ENCODE measurements at places on chromosomes 6 and 20.
A peak's percentile ranks its signal among the peaks of the same experiment; 100 is the strongest.

- DNase-seq = peak; percentile 13
Measured at GRCh38 chr6:73560182-73560732, 39.4 kb upstream of the EEF1A1 start.

DNA sequence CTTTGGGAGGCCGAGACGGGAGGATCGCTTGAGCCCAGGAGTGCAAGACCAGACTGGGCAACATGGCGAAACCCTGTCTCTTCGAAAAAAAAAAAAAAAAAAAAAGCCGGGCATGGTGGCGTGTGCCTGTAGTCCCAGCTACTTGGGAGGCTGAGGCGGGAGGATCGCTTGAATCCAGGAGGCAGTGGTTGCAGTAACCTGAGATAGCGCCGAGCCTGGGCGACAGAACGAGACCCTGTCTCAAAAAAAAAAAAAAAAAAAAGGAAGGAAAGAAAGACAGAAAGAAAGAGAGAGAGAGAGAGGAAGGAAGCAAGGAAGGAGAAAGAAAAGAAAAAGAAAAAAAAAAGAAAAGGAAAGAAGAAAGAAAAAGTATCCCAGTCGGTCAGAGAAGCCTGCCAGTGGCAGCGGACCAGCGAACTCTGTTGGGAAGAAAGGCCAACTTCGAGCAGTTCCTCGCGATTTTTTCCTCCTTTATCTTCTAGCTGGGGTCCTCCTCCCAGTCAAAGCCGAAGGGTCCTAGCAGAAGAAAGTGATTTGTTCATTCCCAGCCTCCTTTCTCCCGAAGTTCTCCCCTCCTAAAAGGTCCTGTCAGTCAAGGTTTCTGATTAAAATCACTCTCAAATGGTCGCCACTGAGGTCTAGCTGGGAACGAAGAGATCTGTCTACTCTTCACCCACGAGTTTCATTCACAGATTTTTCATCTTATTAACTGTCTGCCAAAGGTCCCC is 2.4 kb upstream of the SYCP2L start:
- no peak for DNase-seq

DNA sequence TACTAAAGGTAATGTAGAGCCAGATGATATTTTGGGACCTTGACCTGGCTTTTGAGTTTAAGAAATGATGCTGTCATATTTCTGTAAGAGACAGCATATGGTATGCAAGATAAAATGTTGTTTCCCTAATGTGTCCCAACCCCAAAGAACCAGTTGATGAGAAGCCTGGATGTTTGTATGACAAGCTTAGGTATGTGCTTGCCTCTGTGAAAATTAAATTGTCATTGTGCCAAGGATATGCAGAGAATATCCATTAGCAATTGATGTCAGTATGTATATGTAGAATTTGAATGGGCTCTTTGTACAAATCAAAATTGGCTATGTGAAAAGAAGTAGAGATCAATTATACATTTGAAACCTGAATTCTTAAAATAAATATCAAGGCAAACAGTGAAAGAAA is 650.8 kb upstream of the EYS start:
- no peak for DNase-seq

GRCh38 chr6:166757232-166758135 is 130.4 kb upstream of the RPS6KA2 start:
- DNase-seq = no peak

- no peak for DNase-seq
Measured at GRCh38 chr6:77447254-77447653, 16.0 kb downstream of the HTR1B start.

- peak; percentile 20 for DNase-seq
Measured at GRCh38 chr6:8274226-8274625, 161.1 kb downstream of the SLC35B3 start.

GRCh38 chr6:111602481-111603011 is 3.1 kb downstream of the TRAF3IP2 start:
- DNase-seq = no peak

GRCh38 chr20:38843346-38843745 is 37.8 kb downstream of the PPP1R16B start:
- DNase-seq = no peak

- DNase-seq = no peak
Measured at GRCh38 chr20:23379772-23380171, 17.8 kb downstream of the GZF1 start.

GRCh38 chr6:91539456-91539855 is 952.6 kb upstream of the MAP3K7 start:
- DNase-seq = peak; percentile 66

DNA sequence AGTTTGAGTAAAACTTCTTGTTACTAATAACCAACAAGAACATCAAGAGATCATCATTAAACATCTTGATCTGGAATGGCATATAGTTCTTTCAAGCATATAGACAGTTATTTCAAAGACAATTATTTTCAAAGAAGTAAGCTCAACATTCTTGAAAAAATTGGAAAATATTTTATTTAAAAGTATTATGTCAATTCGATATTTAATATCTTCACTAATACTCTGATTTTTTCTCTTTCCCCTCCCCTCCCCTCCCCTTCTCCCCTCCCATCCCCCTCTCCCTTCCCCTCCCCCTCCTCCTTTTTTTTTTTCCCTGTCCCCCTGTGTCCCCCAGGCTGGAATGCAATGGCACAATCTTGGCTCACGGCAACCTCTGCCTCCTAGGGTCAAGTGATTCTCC is 82.8 kb downstream of the SASH1 start:
- DNase-seq = no peak

GRCh38 chr20:19493794-19494495 is 264.1 kb upstream of the RIN2 start:
- no peak for DNase-seq

DNA sequence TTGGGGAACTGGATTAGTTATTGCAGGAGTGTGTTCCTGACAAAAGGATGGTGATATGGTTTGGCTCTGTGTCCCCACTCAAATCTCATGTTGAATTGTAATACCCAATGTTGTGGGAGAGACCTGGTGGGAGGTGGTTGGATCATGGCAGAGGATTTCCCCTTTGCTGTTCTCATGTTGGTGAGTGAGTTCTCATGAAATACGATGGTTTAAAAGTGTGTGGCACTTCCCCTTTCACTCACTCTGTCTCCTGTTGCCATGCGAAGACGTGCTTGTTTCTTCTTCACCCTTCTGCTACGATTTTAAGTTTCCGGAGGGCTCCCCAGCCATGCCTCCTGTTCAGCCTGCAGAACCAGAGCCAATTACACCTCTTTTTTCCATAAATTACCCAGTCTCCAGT is 16.2 kb upstream of the TREM1 start:
- DNase-seq = no peak

- no peak for DNase-seq
Measured at GRCh38 chr6:89777455-89777854, 42.1 kb downstream of the MDN1 start.

DNA sequence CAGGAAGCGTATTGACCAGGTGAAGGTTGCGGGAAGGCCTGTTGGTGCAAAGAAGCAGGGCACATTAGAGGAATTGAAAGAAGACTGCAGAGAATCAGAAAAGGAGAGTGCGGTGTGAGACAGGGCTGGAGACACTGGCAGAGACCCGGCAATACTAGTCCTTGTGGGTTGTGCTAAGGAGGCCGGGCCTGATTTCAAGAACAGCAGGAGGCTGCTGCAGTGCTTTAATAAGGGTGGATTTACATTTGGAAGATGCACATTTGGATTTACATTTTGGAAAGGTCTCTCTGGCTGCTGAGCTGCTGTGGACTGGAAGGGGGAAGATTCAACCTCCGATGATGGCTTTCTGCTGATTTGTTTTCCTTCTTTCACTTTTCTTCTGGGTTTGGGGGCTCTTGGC is 167.8 kb downstream of the SLC24A3 start:
- DNase-seq = no peak

DNA sequence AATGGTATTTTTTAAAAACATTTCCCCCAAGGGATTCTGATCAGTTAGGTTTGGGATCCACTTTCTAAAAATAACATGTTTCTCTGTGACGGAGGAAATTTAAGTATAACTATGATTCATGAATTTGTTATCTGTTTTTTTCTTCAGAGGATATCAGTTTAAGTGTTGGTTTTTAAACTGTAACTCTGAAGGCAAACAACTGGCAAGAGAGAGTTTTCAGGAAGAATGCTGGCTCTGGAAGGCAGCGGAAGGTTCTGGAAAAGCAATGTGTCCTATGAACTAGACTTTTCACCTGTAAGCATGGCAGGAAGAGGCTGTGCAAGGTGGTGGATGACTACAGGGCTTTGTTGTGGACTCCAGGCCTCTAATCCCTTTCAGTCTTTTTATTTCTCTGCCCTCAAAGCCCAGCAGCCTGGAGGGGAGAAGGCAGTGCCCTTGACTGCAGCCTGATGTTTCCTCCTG is 153.1 kb downstream of the GMPR start:
- DNase-seq = no peak

- no peak for DNase-seq
Measured at GRCh38 chr20:1757072-1757471, 99.5 kb upstream of the SIRPG start.

- DNase-seq = no peak
Measured at GRCh38 chr6:155315516-155315871, 1.2 kb upstream of the TFB1M start.

DNA sequence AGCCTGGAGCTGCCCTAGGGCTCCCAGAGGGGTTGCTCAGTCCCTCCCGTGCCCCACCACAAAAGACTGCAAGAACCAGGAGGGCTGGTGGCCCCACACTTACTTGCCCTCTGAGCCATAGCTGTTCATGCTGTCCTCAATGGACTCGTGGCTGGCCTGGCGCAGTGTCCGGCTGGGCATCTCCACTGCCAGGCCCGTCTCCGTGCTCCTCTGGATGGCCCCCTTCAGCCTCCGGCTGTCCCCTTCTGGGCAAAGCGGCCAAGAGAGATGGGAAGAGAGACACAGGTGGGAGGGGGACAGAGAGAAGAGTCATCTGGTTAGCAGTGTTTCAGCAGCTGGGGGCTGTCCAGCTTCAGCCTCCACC is 25.5 kb downstream of the KCNK15 start:
- DNase-seq = no peak

GRCh38 chr20:2687514-2687913 is 5.1 kb upstream of the EBF4 start:
- DNase-seq = no peak

DNA sequence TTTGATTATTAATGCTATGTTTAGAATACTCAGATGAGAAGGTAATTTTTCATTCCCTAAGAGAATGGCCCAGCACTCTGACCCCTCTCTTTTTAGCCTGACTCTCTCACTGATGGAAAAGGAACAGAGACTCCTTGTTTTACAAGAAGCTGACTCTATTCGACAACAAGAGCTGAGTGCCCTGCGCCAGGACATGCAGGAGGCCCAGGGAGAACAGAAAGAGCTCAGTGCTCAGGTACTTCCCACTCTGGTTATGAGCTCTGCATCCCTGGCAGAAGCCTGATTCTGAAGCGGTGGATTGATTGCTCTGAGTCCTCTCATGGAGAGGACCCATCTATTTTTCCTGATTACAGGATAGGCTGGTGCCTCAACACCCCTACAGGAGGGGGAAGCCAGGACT is 33.0 kb downstream of the C20orf173 start:
- DNase-seq = no peak

DNA sequence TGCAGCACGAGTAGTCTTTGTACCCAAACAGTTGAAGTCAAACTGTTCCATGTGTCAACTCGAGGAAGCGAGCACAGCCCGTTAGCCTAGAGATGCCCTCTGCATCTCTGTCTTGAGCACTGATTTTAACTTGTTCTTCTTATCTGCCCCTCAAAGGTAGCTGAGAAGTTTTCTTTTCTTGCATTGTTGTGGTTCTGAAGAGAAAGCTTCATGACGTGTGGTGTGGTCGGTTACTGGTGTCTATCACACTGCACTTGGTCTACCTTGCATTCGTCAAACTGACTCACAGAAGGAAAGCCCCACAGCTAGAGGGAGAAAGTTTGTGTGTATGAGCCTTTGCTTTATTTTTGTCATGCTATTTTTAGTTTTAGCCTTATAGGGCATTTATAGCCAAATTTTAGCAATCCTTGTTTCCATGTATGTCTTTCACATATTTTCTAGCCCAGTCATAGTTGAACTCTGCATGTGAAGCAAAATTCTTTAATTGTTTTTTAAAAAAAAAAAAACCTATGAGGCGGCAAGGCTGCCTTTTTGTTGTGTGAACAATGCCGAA is 115.1 kb downstream of the JAG1 start:
- no peak for DNase-seq

- no peak for DNase-seq
Measured at GRCh38 chr20:33466303-33466646, 22.7 kb upstream of the SNTA1 start.

GRCh38 chr6:74466572-74466971 is 739.3 kb downstream of the COL12A1 start:
- no peak for DNase-seq

DNA sequence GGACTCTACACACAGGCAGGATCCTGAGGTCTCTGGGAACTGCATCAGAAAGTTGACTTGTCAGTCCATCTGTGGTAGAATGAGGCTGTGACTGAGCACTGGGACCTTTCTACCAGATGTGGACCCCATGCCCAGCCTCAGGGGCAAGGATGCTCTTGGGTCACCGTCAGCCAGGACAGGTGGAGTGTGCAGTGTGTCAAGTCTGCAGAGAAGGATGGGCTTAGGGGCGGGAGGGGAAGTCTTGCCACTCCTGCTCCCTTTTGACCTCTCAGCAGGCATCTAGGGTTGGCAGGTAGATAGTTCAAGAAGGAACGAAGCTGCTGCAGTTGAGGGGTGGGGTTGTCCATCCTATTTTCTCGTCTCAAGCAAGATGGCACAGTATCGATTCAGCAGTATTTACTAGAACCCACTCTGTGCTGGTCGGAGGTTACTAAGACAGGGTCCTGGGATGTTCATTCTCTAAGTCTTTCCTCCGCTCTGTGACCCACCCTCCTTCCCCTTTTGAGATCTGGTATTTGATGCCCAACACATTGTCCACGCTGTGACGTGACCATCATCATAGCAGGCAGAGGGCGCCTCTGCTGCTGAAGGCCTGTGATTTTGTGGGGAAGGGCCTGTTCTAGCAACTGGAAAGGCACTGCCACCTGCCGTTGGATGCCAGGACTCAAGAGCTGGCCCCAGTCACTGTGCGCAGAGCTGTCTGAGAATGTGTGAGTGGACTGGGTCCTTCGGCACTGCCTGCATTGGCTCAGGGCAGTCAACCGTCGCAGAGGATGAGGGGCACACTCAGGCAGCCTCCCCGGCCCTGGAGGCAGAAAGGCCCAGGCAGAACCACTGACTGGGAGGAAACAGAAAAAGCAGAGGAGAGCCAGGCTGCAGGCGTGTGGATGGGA is 23.2 kb downstream of the RBCK1 start:
- peak; percentile 69 for DNase-seq

GRCh38 chr6:127288705-127289104 is 22.0 kb downstream of the RNF146 start:
- no peak for DNase-seq

DNA sequence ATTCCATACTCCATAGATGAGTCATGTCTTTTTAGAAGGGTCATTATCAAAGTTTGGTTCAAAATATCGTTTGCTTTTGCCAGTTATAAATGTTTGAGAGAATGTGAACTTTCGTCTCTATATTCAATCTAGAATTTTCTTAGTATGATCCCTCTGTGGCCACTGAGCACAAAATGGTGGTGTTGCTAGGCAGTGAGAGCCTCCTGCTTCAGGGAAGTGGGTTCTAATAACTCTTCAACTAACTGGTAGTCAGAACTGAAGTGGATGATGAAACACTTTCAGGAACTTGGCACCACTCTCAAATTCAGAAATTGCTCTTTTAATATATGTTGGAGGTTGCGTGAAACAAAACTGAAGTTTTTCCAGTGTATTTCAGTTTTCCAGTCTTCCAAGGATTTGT is 125.0 kb upstream of the DOK5 start:
- DNase-seq = no peak
